DMS79 (cell line): ENCODE measurements at places on chromosomes 2 and 18.

GRCh38 chr2:44956843-44957242 lies 15.3 kb downstream of the SIX3 start:
- DNase-seq = no peak

DNA sequence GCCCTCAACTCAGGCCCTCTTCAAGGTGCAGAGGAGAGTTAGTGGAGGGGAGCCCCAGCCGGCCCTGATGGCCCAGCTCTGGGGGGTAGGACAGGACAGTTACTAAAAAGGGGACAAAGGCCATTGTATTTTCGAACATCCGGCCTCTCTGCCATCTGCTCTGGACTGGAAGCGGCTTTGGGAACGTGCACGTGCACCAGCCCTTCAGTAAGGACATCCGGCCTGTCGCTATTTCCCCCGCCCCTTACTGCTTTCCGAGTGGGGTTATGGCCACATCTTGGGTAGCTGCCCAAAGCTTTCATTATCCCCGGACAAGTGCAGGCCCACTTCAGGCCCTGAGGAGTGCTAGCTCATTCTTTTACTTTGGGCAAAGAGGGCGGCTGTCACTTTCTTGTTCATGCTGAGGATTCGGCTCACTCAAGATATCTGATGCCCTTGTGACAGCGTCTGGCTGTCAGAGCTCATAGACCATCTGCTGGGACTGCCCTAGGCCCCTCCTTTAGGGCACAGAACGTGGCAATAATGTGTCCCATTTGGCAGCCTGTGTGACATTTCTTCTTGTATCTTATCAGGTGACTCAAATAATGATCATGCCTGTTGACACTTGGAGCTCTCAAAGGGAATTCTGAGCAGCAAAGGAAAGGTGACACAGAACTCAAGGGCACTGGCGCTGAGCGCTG lies 17.5 kb downstream of the SLC4A3 start:
- no peak for DNase-seq

GRCh38 chr18:76314496-76314895 lies 180.5 kb downstream of the ZNF516 start:
- DNase-seq = no peak

DNA sequence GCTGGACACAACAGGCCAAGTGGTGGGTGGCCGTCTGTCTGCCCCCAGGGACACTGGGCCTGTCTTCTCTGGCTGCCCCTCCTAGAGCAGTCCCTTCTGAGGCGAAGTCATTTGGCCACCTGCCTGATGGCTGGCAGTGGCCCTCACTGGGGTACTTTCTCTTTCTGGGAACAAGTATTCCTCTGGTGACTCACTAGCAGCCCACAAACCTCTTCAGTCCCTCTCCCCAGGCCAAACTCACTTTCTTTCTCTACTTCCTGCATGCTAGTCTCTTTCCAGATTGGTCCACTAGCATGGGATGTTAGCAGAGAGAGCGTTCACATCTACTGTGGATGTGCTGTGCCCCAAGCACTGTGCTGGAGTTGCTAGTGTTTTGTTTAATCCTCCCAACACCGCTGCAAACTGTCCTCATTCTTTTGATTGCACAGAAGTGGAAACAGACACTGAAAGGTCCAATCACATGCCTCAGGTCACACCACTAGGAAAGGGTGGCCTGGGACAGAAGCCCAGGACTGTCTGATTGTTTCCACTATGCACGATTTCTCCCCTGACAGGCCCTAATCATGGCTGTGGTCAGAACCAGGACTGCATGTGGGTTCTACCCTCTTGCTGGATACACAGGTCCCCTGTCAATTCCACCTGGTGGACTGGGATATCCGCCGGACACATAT lies 5.2 kb downstream of the DYSF start:
- no peak for DNase-seq

DNA sequence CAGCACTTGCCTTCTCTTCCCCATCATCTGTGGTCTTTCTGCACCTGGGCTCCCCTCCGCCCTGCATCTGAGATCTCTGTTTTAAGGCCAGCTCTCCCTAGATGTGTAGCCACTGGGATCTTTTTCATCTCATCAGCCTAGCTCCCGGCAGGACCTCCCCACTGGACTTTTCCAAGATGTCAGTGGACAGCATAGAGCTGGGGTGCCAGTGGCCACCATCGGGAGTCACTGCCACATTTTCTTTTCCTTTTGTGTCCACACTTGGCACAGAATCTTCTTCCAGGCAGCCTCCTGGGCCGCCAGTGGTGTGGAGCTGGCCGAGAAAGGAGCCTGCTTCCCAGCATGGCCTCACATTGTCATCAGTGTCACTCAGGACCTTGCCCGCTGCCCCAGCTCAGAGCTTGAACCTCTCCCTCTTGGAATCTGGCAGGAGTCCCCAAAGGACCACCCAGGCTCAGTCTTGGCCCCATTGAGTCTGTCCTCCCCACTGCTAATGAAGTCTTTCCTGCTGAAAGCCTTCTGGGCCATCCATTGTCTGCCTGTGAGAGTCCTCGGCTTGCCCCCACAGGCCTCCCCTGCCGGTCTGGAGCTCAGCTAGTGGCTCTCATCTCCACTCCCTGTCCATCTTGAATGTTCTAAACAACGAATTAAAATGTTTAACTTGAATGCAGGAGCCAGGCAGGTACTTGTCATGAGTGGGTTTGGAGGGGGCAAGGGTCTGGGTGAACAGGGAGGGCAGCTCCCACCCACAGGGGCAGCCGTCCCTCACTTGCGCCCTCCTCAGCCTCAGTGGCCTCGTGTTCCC lies 324.4 kb downstream of the GBX2 start:
- no peak for DNase-seq

- DNase-seq = no peak
These were observed 17.5 kb downstream of the SERTAD2 start for GRCh38 chr2:64635976-64636911.

DNA sequence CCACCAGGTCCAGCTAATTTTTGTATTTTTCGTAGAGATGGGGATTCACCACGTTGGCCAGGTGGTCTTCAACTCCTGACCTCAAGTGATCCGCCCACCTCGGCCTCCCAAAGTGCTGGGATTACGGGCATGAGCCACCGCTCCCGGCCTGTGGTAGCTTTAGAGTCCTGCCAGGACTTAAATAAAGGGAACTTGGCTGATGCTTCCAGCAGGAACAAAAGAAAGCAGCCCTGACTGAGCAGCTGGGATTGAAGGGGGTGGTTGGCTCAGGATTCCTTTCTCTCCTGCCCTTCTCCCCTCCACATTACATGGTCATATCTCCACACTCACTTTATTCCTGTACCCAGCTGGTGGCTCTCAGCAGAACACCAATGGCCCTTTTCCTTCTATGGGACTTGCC lies 20.0 kb downstream of the EFHD1 start:
- no peak for DNase-seq

DNA sequence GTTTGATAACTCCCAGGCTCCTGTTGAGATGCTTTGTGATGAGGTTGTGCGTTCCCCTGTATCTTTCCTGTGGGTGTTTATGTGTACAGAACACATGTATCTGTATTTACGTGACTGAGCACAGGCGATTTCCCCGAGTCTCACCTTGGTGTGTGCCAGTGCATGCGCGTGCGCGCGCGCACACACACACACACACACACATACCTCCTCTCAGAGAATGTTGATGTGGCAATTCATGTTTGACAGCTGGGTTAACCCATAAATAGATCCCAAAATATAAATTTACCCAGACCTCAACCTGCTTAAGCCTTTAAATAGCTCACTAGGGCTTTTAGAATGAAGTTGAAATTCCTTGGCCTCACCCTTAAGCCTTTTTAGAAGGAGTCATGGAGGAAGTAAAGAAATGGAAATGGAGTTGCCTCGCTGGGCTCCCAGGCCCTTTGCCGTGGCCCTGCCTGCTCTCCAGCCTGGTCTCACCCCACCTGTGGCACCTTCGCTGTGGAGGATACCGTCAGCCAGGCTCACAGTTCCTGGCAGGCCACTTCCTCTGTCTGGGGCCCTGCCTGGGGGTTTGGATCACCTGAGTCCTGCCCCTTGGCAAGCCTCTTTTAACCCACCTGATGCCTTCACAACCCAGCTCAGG lies 20.3 kb downstream of the AGAP1 start:
- DNase-seq = no peak

- DNase-seq = no peak
These were observed 85.2 kb downstream of the BIRC6 start for GRCh38 chr2:32442020-32442467.

DNA sequence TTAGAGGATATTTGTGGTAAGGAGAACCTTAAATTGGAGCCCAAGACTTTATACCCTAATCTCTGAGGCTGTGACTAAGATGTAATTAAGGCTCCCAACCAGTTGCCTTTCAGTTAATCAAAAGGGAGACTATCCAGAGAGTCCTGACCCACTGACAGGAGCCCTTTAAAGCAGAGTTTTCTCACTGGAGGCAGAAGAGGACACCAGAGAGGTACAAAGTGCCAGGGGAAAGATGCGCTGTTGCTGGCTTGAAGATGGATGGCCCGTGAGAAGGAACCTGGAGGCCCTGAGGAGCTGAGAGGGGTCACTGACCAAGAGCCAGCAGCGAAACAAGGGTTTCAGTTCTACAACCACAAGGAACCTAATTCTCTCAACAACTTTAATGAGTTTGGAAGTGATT lies 137.3 kb downstream of the TMEM131 start:
- DNase-seq = no peak

DNA sequence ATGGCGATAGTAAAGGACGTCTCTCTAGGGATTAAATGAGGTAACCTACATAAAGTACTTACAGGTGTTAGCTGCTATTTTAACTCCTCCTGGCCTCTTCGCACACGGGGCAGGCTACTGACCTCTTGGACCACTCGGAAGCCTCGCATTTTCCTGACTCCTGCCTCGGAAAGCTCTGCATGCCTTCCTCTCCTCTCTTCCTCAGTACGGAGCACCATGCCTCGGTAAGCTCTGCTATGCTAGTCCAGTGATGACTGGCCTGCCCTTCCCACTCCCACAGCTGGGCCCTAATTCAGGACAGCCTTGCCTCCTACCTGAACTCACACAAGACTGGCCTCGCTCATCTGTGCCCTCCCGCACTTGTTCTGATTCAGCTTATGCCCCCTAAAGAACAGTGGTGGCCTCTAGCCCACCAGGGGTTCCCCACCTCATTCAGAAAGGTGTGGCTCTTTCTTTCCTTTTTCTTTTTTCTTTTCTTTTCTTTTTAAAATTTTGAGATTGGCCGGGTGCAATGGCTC lies 22.7 kb upstream of the HPCAL1 start:
- no peak for DNase-seq

DNA sequence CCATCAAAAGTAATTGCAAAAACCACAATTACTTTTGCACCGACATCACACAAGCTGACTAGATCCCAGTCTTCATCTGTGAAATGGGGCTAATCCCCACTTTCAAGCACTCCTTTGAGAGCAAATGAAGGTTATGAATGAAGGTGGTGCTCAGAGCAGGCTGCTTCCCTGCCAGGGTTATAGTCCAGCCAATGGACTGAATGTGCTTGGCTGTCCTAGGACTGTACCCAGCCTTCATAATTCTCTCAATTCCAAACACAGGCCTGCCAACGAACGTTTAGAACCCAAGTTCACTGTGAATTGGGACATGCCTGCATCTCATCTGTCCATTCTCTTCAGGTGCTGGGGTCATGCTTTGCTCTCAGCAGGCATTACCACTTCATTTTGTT lies 27.8 kb upstream of the ICOS start:
- DNase-seq = no peak
